ENCODE measurements at places on chromosomes 4 and X.

- DNase-seq: peak; percentile 6
These were observed 54.8 kb downstream of the C4orf51 start for GRCh38 chr4:145734576-145735346.

DNA sequence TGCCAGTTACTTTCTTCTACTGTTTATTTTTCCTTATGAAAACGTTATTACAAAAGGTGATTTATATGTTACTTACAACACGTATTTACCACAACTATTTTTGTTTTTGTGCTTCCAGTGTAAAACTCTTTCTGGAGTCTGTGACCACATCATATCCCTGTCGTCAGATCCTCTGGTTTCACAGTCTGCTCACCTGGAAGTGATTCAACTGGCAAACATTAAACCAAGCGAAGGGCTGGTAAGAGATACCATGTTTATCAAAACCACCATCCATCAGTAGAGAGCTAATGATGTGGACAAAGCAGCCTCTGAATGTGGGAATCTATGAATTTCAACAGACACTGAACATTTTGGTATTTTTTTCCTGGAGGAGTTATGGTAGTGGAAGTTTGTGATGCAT lies 116.1 kb downstream of the CNKSR2 start:
- peak; percentile 62 for DNase-seq

DNA sequence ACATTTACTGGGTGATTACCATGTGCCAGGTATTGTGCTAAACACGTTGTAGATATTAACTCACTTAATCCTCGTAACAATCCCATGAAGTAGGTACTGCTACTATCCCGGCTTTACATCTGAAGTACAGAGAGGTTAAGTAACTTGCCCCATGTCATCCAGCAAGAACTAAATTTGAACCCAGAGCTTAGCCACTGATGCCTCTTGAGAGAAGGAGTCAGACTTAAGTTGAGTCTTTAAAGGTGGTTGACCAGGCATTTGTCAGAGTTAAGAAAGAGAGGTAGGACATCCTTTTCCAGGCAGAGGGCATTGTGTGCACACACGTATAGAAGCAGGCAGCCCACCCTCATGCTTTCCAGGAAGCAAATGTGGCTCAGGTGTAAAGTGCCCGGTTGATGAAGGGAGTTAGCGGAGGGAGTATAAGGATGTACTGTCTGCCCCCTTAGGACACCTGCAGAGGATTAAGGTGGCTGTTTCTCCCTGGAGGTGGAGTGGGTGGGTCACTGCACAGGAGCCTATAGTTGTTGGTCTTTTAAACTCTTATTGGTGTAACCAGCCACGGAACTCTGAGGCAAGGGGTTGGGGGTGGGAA lies 335 bp upstream of the CD38 start:
- DNase-seq: no peak

DNA sequence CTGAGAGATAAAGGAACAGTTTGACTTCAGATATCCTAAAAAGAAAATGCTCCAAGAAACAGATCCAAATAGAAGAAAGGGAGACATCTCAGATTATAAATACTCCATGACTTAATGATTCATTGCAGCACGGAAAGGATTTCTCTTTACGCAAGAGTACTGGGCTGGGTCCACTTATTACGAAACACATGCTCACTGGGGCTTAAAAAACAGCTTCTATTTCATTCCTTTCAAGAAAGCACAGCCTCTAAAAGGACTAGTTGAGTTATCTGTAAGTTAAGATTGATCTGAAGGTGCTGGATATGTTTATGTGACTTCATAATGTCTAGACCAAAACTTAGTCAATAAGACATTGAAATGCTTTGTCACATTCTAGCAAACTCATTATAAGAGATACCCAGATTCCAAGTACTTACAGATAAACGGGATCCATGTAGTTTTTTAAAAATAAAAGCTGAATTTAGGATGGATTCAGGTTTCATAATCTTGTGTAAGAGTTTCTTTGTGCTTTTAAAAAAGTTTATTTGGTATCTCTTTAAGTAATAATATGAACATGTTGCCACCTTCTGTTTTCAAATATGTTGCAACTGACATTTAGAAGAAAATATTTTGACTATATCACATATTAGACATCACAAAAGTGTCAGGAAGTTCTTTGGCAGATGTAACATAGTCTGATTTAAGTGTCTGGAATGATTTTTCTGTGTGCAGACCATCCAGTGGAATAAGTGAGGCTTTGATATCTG lies 109.5 kb upstream of the MYOZ2 start:
- DNase-seq: no peak

GRCh38 chr4:89142691-89143669 lies 31.6 kb downstream of the TIGD2 start:
- no peak for DNase-seq

All from cerebellar cortex (tissue), 1 donor.